NCI-H524 (cell line): ENCODE measurements at places on chromosomes 7 and 10.
A peak's percentile ranks its signal among the peaks of the same experiment; 100 is the strongest.

DNA sequence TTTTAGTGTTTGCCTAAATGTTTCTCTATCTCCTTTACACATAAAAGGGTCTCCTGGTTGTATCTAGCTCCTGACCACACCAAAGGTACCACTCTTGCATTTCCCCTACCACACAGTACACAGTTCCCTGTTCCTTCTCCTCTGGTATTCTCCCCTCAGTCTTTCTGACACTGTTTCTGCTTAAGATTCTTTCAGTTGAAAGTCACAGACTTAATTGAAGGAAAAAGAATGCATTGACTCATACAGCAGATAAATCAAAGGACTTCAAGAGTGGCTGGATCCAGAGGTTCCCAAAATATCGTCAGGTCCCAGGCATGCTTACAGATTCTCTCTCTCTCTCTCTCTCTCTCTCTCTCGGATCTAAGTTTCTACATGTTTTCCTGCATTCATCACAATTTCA lies 185.6 kb upstream of the LRGUK start:
- DNase-seq, result no peak

- no peak for DNase-seq
Observed at GRCh38 chr10:4151466-4151865, 366.5 kb upstream of the KLF6 start.

DNA sequence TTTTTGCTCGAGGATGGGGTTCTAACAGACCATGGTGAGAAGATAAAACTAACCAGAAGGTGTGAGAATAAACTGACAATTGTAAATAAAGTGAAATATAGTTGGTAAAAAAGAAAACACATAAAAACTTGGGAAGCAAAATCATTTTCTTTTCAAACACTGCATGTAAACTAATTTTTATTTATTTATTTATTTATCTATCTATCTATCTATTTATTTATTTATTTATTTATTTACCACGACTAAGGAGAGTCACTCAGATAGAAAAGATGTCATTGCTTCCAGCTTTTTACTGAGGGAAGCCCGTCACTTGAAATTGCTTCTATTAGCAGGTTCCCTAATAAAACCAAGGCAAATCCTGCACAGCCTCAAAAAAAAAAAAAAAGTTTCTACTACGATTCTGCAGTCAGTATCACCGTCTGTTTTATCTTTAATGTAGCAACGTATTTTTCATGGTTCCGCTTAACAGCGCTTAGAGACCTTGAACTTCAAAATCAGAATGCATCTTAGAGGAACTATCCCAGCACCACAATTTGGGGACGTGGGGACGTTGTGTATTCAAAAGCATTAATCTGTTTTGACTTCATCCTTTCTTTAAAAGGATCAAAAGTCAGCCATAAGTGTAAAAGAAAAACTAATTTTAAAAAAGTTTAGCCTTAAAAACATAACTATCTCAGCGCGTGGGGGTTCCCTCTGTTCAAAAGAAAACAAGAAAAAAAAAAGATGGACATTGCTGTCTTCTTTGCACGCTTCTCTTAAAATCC lies 33.3 kb upstream of the EBLN1 start:
- no peak for DNase-seq

DNA sequence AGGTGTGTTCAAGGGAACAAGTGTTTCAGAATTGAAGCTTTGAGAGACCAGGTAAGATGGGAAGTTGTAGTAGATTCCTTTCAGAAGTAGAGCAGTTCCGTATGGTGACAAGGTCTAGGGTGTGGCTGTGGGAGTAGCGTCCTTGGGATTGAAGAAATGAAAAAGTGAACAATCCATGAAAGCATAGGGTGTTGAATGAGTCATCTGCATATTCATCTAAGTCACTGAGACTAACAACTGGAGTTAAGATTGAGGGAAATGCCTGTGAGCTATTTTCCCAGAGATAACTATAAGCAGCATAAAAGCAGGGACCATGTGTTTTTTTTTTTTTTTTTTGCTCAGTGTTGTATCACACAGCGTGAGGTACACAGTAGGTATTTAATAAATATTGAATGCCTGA lies 134.8 kb downstream of the PHTF2 start:
- no peak for DNase-seq

DNA sequence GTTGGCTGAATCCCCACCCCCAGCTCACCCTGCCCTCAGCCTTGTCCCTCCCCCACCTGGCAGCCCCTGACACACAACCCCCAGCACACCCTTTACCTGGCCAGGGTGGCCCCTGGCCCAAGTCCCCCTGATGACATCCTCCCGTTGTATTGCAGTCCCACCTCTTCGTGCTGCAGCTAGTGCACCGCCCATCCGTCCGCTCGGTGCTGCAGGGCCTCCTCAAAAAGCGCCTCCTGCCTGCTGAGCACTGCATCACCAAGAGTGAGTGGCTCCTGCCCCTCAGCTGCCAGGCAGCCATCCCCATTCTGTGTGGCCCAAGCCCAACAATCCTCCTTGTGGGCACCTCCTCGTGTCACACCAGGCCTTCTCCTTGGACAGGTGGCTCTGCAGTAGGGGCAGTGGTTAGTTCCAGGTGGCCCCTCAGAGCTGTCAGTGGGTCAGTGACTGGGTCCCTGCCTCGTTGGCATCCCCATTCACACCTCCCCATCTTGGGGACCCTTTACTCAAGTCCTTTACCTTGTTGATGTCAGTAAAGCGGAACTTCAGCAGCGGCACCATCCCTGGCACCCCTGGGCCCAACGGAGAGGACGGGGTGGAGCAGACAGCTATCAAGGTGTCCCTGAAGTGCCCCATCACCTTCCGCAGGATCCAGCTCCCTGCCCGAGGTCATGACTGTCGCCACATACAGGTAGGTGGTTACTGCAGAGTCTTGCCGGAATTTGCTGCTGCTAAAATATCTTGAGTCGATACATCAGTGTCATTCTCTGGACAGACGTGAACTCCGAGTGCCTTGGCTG lies 14.3 kb downstream of the ZMIZ2 start:
- DNase-seq, result no peak

DNA sequence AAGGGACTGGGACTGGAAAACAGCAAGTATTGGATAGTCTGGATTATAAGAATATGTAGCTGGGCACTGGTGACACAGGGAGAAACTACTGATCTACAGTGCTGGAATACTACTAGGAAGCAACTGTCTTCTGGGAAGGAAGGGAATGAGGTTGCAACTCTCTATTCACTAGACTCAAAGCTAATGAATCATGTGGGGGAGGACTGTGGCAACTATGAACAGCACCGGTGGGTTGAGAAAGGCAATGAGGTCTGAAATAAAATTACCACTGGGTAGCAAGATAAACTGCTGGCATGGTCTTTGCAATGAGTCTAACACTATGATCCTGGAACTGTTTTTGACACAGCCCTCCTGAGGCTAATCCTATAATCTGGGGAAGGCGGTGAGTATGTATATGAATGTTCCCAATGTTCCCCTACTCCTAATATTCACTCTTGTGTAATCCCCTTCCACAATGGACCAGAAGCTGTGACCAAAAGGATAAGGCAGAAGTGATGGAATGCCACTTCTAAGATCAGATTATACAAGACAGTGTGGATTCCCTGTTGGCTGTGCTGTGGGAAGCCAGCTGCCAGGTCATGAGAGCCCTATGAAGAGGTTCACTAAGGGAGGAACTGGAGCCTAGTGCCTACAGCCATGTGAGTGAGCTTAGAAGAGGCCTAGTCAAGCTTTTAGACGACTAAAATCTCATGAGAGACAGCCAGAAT lies 101.3 kb upstream of the DNAJB12 start:
- peak; percentile 1 for DNase-seq

DNA sequence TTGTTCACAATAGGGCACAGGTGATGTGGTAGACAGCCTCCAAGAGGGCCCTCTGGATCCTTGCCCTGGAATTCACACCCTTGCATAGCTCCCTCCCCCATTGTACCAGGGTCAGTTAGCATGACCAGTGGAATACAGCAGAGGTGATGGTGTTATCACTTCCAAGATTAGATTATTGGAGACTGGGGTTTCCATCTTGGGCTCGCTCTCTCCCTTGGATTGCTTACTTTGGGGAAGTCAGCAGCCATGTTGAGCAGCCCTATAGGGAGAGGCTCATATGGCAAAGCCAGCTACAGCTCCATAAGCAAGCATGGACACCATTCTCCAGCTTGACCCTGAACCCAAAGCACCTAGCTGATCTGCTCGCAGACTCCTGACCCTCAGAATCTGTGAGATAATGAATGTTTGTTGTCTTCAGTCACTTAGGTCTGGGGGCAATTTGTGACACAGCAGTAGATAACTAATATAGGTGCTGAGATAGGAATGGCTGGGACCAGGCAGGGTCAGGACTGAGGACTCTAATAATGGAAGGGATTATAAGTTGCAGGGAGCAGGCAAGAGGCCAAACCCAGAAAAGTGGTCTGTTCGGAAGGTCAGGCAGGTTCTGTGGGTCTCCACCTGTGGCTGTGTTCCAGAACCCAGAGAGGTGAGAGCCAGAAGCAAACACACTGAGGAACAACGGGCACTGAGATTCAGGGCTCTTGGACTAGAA lies 22.9 kb downstream of the TBXAS1 start:
- DNase-seq, result no peak

GRCh38 chr7:92997152-92997551 lies 120.6 kb downstream of the SAMD9 start:
- peak; percentile 59 for DNase-seq

- DNase-seq, result no peak
Observed at GRCh38 chr7:27091105-27091504, 4.7 kb downstream of the HOXA1 start.

- peak; percentile 40 for DNase-seq
Observed at GRCh38 chr10:72257051-72257892, 16.5 kb upstream of the DDIT4 start.

- DNase-seq, result no peak
Observed at GRCh38 chr7:73521636-73522104, 423 bp downstream of the BAZ1B start.

GRCh38 chr10:6336016-6336415 lies 133.3 kb downstream of the PFKFB3 start:
- no peak for DNase-seq

GRCh38 chr7:102089175-102090098 lies 197.2 kb upstream of the SH2B2 start:
- no peak for DNase-seq

DNA sequence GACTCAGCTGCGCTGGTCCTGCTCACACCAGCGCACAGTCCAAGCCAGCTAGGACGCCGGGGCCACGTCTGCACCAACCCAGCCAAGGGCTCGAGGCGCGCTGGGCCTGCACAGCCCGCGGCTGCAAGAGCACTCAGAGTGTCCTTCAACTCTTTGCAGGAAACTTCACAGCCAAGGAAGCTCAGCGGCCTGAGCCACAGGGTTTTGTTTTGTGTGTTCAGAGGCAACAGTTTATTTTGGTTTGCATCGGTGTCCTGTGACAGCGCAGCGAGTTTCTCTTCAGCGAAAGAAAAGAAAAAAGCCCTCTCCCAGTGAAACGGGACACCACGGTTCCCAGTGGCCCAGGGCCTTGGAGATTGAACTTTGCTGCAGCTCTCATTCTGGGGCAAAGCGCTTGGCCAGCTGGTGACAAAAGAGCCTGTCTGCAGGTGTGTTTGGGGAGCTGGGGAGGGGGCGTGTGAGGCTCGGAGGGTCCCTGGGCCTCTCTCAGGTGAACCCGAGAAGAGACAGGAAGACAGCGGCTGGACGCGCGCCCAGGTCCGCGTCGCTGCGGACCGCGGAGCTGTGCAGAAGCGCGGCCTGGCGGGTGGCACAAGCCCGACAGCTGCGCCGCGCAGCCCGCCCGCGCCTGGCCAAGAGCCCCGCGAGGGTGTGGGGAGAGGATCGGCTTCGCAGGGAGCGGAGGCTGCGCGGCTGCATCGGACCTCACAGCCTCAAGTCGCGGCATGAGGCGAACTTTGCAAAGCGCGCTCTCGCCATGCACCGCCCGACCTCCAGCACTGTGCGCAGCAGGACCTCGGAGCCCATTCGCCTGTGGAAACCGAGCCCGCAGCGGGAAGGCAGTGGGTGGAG lies 922 bp downstream of the CXCL12 start:
- peak; percentile 25 for DNase-seq

- no peak for DNase-seq
Observed at GRCh38 chr10:90914992-90915765, 5.7 kb downstream of the ANKRD1 start.

DNA sequence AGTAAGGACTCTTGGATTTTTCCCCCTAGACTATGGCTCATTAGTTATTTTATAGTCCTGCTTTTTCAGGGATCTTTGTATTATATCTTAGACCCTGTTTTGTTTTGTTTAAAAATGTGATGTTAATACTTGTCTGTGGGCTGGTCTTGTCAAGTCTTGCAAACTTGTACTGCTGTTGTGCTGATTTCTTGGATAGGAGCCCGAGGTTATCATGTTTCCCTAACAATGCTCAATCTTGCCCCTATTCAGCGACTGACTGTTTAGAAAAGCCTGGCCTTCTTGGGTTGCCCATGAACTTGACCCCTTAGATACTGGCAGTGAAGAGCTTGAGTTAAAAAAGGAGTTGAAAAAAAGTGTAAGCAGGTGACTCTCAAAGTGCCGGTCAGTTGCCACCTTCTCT lies 115.7 kb downstream of the KIAA1217 start:
- no peak for DNase-seq

GRCh38 chr7:20778063-20778721 lies 8.5 kb downstream of the SP8 start:
- no peak for DNase-seq

- DNase-seq, result no peak
Observed at GRCh38 chr10:102434394-102435132, 2.2 kb upstream of the CUEDC2 start.

GRCh38 chr10:7296648-7297047 lies 114.2 kb downstream of the SFMBT2 start:
- no peak for DNase-seq

- peak; percentile 40 for DNase-seq
Observed at GRCh38 chr10:86366033-86366901, at the start of gene GRID1. Gene GRID1 (minus strand): TSS chr10:86366795.

DNA sequence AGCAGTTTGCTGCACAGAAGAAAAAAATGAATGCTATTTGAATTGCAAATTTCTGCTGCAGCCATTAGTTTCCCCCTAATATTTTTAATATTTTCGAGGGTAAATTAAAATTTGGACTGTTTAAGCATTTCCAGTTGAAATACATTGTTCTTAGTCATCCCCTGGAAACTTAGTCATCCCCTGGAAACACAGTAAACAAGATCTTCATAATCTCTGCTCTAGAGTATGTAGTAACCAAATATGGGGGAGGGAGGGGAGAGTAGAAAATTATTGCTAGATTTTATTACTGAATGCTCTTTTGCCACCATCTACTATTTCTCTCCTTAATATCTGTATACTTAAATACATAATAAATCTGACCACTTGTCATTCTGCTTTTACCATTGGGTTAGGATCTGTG lies 1053.3 kb downstream of the SORCS1 start:
- DNase-seq, result no peak

DNA sequence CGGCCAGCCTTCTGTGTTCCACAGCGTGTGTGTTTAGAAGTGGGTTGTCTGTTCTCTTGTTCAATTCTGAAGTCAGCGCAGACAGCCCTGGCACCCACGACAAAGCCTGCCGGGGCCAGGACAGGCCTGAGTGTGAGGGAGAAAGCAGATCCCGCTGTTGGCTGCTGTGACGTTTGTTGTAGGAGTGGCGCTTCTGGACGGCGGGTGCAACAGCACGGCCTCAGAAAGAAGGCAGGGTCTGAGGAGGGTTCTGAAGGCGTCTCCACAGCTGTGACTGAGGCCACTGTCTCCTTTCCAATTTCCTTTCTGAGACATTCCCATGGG lies 76.2 kb downstream of the VIPR2 start:
- no peak for DNase-seq

- no peak for DNase-seq
Observed at GRCh38 chr10:106573106-106573505, 591.4 kb downstream of the SORCS1 start.
